ENCODE measurements at places on chromosomes 4 and X.
A peak's percentile ranks its signal among the peaks of the same experiment; 100 is the strongest.

- no peak for DNase-seq
Measured at GRCh38 chrX:33062041-33062440, 149.3 kb downstream of the DMD start.

- DNase-seq = no peak
Measured at GRCh38 chr4:47530801-47531200, 45.7 kb downstream of the ATP10D start.

- no peak for DNase-seq
Measured at GRCh38 chr4:82811838-82812341, 13.3 kb upstream of the SCD5 start.

DNA sequence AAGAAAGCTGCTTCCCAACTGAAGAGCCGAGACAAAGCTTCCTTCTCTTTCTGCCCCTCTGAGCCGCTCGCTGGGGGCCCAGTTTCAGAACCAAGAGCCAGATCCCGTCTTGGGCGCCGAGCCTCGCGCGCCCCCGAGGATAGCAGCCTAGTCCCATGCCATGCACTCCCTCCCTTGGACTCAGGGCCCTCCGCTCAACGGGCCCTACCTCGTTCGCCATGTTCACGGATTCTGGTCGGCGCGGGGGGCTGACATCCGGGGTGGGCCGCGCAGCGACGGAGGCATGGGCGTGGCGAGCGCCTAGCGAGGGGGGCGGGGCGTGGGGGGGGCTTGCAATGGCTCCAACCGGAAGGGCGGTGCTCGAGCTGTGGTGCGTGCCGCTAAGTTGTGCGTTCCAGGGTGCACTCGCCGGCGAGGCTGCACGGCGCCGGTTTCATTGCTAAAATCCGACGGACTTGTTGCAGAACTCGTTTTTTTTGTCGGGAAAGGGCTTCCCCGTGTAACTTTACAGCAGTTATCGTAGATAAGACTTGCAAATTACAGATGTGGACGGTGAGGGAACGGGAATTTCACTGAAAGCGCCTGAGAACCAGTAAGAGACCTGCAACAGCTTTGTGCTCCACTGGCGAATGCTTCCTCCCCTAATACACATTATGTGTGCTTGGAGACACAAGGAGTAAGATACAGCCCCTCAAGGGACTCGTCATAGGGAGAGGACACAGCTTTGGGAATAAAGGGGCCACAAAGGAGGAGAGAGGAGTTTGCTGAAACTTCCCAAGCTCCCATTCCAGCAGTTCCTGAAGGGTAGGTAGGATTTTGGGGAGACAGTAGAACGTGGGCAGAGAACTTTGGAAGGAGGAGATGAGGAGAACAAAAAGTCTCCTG lies at the start of gene ADH5:
Gene ADH5, minus strand, starts transcription at position 308 of the 885 bp plus-strand sequence. Its CDS starts 88 bp downstream, at position 220.
- DNase-seq = peak; percentile 82

GRCh38 chrX:18855919-18856644 lies 127.8 kb downstream of the PHKA2 start:
- peak; percentile 30 for DNase-seq

DNA sequence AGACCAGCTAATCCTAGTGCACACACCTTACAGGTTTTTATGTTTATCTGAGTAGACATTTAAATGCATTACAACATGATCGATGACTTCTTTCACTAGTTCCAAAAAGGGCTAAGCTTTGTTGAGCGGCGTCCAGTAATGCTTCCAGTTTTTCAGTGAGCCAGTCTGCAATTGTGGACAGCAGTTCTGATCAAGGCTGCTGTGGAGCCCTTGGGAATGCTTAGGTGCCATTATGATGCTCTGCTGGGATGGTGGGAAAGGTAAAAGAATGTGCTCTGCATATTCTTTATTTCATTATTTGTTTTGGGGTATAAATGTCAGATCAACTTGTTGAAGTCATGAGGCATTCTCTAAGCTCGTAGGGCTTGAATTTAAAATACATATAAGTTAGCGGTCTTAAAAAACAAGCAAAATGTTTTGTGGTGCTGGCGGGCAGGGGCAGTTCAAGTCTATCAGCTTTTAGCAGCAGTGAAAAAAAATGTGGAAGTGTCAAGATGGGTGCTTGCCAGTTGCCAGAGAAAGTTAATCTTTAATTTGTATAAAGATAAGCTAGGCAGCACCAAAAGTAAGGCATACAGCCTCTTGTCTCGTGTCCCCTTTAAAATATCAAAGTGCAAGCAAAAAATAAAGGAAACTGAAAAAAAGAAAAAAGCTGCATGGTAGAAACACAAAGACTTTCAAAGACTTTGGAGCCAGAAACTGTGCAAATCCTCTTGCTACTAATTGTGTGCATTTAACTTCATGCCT lies 5.8 kb downstream of the MID1IP1 start:
- no peak for DNase-seq

DNA sequence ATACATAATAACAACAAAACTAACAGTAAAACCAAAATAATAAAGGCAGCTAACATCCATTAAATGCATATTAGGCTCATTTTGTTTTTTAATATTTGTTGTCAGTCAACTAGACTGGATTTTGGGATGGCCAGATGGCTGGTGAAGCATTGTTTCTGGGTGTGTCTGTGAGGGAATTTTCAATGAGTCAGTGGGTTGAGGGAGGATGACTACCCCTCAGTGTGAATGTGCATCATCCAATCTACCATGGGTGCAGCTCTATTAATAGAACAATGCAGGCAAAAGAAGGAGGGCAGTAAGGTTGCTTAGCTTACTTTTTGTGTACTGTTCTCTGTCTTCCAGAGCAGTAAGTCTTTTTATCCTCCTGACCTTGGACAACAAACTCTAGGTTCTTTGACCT lies 484.2 kb upstream of the HS3ST1 start:
- peak; percentile 27 for DNase-seq

- no peak for DNase-seq
Measured at GRCh38 chr4:161356351-161356750, 807.4 kb downstream of the FSTL5 start.

- no peak for DNase-seq
Measured at GRCh38 chr4:52892880-52893279, 30.8 kb downstream of the RASL11B start.

GRCh38 chr4:89619206-89619962 lies 217.6 kb downstream of the SNCA start:
- DNase-seq = no peak

GRCh38 chrX:135740681-135741149 lies 27.3 kb downstream of the CT45A1 start:
- peak; percentile 47 for DNase-seq

DNA sequence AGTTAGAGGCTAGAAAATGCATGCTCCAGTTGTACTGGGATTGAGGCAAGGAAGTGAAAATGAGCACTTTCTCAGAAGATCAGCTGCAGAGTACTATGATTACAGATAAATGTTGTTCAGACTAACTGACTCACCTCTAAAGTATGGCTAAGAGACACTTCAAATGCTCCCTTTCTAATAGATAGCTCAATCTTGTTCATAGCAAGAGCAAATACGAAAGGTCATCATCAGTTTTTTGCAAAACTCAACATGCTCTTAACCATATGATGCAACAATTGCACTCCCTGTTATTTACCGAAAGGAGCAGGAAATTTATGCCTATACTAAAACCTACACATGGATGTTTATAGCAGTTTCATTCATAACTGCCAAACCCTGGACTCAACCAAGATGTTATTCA lies 838.4 kb upstream of the INTU start:
- no peak for DNase-seq

DNA sequence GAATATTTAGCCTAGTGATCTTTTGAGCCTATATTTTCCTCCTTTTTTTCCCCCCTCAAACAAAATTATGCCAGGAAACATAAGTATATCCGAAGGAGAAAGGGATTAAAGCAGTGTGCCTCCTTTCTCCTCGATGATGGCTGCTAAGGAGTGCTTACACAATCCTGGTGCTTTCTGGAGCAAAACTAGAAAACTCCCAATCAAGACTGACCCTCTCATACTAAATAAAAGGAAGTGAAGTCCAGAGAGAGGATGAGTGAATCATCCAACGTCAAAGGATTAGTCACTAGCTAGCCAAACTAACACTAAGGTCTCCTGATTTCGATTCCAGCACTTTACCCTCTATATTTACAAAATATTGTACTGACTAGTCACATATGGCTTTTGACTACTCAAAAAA lies 146.8 kb downstream of the PPP3CA start:
- peak; percentile 96 for DNase-seq

DNA sequence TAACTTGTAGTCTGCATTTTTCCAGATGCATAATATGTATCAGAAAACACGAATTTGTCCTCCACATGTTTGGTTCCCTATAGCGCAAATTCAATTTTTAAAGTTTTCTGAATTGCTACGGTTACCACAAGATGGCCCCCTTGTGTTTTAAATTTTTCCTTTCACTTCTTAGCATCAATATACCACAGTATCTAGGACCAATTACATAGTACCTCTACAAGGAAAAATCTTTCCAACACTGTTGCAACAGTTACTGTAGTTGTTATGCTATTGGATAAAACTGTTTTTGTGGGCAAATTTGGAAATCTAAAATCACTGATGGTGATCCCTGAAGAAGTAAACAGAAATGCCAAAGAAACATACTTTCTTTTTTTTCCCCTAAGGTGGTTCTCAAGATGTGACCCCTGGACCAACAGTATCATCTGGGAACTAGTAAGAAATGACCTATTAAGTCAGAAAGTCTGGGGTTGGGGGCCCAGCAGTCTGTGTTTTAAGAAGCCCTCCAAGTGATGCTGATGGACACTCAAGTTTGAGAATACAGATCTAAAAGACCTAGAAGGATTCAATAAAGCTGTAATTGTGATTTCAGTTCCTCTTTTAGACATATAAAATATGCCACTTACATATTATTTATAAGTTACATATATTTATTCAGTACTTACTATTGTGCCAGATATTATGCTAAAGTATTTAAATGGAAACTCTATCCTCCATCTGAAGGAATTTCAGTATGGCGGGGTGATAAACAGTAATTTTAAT lies 3.1 kb downstream of the ZGRF1 start:
- peak; percentile 24 for DNase-seq

DNA sequence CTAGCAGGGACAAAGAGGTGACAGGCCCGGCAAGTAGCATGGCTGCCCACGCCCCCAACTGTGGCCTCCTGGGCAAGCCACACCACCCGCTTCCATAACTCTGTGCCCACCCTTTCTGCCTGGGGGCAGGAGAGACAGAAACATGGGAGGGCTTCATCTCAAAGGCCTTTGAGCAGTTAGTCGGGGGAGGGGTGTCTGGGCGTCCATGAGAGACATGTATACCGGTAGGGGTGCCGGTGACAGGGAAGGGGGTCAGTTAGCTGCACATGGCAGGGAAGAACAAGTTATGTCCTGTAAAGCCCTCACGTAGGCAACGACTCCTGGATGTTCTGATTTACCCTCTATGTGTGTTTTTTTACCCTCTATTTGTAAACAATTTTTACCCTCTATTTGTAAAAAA lies 9.3 kb downstream of the PDZD4 start:
- no peak for DNase-seq

GRCh38 chrX:41441934-41442823 lies 5.0 kb upstream of the NYX start:
- DNase-seq = peak; percentile 94

DNA sequence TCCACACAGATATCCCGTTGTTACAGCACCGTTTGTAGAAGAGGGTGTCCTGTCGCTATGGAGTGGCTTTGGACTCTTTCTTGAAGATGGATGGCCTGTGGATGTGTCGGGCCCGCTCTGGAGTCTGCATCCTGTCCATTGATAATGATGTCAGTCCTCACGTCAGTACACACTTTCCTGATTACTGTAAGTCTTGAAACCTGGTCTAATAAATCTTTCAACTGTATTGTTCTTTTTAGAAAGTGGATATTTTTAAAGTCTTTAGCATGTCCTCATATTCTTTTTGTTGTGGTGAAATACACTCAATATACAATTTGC lies 14.9 kb downstream of the MSANTD1 start:
- no peak for DNase-seq

DNA sequence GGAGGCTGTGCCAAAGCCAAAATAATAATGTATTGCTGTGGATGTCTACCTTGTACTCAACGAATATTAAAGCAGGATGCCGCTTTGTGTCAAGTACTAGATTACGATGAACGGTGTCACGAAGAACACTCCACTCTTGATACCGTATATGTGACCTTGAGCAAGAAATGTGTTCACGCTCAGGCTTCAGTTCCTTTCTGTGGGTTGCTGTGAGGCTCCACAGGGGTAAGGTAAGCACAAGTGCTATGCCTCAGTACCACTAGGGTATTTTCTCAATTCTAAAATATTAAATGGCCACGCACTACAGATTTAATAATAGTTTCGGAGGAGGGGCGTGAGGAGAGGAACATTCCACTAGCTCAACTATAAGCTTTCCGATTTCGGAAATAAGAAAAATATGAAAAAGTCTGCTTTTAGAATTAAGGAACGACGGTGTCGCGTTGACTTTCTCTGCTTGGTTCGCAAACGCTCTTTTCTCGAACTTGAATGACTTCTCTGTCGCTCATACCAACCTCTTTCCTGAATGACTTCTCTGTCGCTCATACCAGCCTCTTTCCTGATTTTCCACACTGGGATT lies 607 bp upstream of the SCOC start:
- DNase-seq = peak; percentile 26

DNA sequence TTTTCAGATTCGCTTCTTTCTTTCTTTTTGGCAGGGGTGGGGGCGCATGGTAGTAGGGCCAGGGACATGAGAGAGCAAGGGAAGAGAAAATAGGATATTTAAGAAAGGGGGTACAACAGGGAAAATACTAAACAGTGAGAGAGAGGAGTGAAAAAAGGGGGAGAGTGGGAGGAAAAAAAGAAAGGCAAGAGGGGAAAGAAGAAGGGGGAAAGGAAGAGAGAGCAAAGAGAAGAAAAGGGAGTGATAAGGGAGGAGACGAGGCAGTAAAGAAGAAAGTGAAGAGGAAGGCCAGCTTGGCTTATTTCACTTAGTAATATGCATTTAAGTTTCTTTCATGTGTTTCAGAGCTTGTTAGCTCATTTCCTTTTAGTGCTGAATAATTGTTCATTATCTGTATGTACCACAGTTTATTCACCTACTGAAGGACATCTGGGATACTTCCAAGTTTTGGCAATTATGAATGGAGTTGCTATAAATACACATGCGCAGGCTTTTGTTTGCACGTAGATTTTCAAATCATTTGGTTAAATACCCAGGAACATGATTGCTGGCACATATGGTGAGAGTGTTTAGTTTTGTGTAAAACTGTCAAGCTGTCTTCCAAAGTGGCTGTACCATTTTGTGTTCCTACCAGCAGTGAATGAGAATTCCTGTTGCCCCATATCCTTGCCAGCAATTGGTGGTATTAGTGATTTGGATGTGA lies 37.3 kb downstream of the CASP6 start:
- DNase-seq = no peak

GRCh38 chr4:110442309-110442708 lies 33.6 kb upstream of the ENPEP start:
- DNase-seq = no peak

GRCh38 chr4:93842601-93843252 lies 14.2 kb downstream of the ATOH1 start:
- no peak for DNase-seq

- DNase-seq = no peak
Measured at GRCh38 chr4:28351826-28352225, 1491.2 kb downstream of the STIM2 start.

DNA sequence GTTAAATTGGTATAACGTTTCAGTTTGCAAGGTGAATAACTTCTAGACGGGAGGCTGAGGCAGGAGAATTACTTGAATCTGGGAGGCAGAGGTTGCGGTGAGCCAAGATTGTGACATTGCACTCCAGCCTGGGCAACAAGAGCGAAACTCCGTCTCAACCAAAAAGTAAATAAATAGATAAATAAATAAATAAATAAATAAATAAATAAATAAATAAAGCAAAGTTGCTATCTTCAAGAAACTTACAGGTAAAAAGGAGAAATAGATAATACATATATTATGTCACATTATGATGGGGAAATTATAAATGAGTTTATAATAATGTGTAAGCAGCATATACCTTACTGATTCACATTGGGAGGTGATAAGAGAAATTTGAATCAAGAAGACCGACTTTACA lies 1966.0 kb downstream of the PCDH7 start:
- no peak for DNase-seq

- no peak for DNase-seq
Measured at GRCh38 chr4:7024336-7024890, 18.8 kb upstream of the TADA2B start.

All from inflammatory macrophage treated with lipopolysaccharide for 4 hours (primary cell).